Psoas muscle (tissue), 8 donors: ENCODE measurements at places on chromosomes 1 and 21.

DNA sequence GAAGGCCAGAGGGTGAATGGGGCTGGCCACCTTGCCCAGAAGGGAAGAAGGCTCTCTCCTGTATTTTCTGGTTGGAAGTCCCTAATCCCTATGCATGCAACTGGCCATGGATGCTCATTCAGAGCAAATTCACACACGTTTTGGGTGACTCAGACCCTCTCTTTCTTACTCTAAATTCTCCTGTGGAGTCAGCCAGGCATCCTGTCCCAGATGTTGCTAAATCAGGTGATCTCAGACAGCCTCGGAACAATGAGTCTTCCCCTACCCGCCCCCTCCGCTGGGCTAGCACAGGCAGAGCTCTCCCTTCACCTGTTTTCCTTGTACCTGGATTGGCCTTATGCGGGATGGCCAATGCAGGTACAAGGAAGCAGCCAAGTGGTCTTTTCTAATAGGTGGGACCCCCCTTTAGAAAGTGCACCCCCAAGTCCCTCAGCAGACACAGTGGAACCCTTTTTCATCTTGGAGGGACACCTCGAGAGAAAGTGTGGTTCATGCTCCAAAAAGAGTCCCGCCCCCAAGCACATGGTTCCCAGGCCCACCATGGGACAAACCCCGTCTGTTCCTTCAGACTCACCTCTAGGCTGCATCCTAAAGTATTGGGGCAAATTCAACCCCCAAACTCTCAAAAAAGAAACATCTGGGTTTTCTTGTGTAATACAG lies 8.6 kb downstream of the S100A6 start:
- DNase-seq = no peak

DNA sequence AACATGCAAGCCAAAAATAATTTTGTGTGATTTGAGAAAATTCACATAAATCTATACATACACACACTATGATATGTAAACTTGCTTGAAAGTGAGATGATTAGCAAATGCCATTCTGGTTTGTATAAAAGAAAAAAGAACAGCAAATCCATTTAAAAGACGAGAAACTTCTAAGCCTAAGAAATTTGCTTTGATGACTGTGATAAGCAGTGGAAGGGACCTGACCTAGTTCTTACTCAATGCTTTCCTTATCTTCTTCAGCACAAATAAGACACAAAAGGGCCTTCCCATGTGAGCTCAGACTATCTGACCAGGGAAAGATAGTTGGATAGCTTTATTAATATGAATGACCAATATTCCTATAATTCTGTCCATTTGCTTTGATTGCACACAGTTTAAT lies 25.3 kb upstream of the NMNAT2 start:
- DNase-seq = no peak

DNA sequence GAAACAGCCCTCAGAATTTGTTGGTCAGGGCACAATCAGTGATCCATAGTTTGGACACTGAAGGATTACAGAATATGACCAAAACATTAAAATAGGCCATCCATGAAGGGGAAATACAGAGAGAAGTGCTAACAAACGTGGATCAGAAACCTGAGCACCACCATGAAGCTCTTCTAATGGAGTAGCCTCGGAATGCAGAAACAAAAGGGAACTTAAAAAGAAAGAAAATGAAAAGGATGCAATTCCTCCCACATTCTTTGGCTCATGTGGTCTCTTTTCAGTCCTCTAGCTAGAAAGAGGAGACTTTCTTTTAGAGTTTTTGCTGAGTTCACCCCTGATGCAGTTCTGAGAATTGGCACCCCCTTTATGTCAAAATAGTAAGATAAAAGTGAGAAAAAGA lies 989.8 kb upstream of the B3GALT2 start:
- DNase-seq = no peak

DNA sequence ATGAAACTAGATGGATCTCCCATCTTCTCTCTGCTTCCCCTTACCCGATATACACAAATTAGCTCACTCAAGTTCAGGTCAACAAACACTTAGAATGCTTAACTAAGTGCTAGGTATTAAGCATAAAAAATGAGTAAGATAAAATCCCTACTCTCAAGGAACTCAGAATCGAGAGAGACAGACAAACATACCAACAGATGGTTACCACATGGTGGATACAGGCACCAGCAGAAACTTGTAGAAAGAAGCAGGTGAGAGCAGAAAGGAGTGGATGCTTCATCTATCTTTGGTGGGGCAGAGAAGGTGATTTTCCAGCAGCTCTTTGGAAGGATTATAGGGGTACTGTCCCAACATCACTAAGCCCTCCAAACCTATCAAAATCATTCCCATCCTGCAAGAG lies 32.2 kb downstream of the C8B start:
- DNase-seq = no peak

DNA sequence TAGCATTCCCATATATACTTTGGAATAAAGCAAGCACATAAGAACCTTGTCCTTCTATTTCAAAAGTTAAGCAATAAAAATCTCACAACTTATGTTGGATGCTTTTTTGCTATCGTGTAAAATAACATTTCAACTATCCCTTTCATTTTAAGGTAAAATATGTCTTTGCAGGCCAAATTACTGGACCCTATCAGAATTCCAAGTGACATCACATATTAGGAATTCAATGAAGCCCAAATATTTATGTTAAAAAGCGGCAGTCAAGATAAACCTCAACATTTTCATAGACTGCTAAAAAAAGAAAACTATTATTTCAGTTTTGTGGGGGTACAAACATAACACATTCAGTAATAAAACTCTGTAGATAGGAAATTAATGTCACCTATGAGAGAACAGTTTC lies 252.0 kb downstream of the KCTD3 start:
- no peak for DNase-seq

- no peak for DNase-seq
Observed at GRCh38 chr1:158652721-158653334, 33.7 kb downstream of the SPTA1 start.
